Bronchus fibroblast of lung (primary cell): ENCODE measurements at places on chromosomes 2 and 18. TPM values are rescaled to one million over a fixed set of nuclear protein-coding genes. Genes with fewer than 3 reads are reported as not detected.

Gene EPHA4
- total RNA-seq, result 8.9 and 15.2 TPM in 2 replicates

Gene LOXL3
- 10.1 and 10.7 TPM in 2 replicates for total RNA-seq

Gene YWHAQ
- 401 and 459 TPM in 2 replicates for total RNA-seq

Gene EFEMP1
- 216 and 229 TPM in 2 replicates for total RNA-seq
